Neural cell (in vitro differentiated cells): ENCODE measurements at places on chromosomes 13 and 19. TPM values are rescaled to one million over a fixed set of nuclear protein-coding genes. Genes with fewer than 3 reads are reported as not detected.

Gene SLC7A9
- polyA plus RNA-seq: 2.5 and 2.9 TPM in 2 replicates

Gene IRGC
- polyA plus RNA-seq: 0.51 TPM in 1 of 2 replicates, not detected in the other

Gene PPP1R12C
- 109 and 137 TPM in 2 replicates for polyA plus RNA-seq

Gene ZNF506
- 95.5 and 107 TPM in 2 replicates for polyA plus RNA-seq

Gene RFXAP
- polyA plus RNA-seq: 11.2 and 14.2 TPM in 2 replicates

Gene ERICH4
- not detected in 2 replicates for polyA plus RNA-seq

Gene PRDX2
- polyA plus RNA-seq: 832 and 882 TPM in 2 replicates

Gene NPAS1
- 0.38 TPM in 1 of 2 replicates, not detected in the other for polyA plus RNA-seq

Gene PDS5B
- polyA plus RNA-seq: 27.6 and 28.9 TPM in 2 replicates

Gene SLC15A1
- not detected in 2 replicates for polyA plus RNA-seq

Gene ANKRD24
- polyA plus RNA-seq: 2.8 and 3.3 TPM in 2 replicates

Gene NEK5
- polyA plus RNA-seq: 0.06 and 0.43 TPM in 2 replicates

Gene PCP2
- not detected in 2 replicates for polyA plus RNA-seq

Gene ZNF98
- polyA plus RNA-seq: not detected in 2 replicates

Gene ZGLP1
- 22.8 and 45.2 TPM in 2 replicates for polyA plus RNA-seq

Gene ZNF723
- polyA plus RNA-seq: not detected in 2 replicates

Gene NLRP5
- not detected in 2 replicates for polyA plus RNA-seq

Gene LMO7
- 9.1 and 14.2 TPM in 2 replicates for polyA plus RNA-seq
